ENCODE measurements at places on chromosomes 4 and X.

DNA sequence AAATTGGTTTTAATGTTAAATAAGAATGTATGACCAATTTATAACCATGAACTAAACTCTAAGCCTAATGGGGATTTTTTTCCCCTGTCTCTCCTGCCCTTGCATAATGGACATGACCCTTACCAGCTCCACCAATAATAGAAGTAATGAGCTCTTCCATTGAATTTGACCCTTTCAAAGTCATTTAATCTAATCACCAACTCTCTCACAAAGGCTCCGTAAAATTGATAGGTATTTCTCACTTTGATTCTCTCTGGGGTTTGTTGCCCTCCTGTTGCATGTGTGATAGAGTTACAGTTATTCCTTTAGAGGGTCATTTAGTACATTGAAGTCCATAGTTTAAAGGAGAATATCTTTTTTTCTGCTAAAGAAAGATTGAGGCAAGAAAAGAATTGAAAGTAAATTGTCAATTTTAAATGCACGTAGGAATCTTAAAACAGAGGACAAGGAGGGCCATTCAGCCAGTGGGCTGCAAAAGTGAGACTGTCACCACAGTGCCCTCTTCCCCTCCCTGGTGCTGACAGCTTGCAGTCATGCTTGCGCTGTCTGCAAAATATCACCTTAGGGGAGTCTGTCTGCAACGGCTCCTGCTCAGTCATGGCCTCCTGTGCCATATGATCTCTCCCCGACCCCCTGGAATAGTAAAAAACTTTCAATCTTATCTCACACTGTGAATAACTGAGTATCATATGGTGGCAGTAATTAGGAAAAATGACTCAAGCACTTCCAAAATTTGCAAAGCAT is 307.5 kb upstream of the GNPDA2 start:
- DNase-seq, result no peak

GRCh38 chrX:119943185-119943988 is at the start of gene NKAP:
NKAP (minus strand) TSS chrX:119943751; CDS start chrX:119943605, 146 bp downstream.
- DNase-seq, result peak; percentile 9

DNA sequence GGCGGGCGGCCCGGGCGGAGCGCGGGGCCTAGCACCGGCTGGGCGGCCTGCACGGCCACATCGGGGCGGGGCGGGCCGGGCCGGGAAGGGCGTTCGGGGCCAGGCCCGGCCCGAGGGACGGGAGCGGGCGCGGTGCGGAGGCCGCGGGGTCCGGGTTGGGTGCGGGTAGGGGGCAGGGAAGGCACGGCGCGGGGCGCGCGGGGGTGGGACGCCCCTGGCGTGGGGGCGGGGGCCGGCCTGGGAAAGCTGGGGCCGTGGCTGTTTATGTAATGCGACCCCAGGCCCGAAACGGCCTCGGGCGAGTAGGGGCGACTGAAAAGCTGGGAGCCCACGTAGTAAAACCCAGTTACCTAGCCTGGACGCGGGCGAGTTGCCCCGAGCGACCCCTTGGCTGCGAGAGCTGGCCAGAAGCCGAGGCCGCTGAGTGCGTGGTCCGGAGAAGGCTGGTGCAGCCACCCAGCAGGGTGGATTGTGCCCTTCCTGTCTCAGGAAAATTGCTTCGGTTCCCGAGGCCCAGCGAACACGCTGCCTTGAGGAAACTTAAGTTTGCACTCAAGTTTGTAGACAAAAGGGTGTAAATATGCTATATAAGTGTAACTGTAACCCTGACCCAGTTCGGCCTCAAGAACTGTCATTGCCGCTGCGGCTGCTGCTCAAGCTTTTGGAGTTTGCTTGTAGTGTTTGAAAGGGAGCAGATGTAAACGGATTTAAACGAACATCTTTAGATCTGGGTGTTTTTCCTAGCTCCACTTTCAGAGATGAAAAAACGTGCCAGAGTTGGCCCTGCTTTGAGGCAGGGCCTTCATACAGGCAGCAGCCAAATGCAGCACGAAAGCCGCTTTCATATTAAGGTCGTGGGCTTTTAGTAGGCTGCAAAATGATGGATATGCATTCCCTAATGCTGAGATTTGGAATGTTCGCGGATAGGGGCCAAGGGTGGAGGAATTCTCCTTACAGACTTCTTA is 674 bp downstream of the SEC24B start:
- DNase-seq, result no peak

DNA sequence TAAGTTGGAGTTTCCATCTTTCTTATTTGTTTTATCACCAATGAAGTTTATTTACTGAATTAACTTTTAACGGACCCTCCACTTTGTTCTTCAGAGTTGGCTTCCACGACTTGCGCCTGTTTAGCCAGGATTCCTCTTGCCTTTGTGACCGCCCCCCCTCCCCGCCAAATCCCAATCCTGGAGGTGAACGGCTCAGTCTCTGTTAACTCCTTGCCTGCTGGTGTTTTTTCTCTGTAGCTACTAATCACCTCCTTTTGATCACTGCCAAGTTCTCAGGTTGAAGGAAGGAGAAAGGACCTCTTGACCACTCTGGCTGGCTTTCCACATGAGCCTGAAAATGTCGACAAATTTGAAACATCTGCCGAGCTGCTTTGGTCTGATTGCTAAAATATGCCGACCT is 46.8 kb upstream of the BCOR start:
- no peak for DNase-seq

- DNase-seq, result no peak
These were observed 2.5 kb downstream of the GALNT7 start for GRCh38 chr4:173171098-173171497.

DNA sequence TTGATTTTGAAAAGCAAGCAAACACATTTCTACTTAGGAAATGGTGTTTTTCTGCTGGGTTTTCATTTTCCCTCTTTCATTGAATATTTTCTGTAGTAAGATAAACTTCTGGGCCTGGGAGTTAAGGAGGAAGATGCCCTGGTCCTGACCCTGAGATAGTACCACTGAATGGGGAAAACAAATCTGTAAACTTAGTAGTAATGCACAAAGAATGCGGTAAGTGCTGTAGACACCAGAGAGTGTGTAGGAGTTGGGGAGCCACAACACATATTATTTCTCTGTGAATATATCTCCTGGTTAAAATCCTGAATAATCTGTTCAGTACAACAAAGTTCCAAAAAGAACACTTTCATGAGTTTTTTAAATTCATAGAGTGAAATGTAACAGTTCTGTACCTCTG is 178.3 kb downstream of the MAPK10 start:
- DNase-seq, result no peak

- no peak for DNase-seq
These were observed 69.5 kb downstream of the PDE5A start for GRCh38 chr4:119559044-119559647.

GRCh38 chr4:163556177-163556576 is 61.7 kb downstream of the TMA16 start:
- DNase-seq, result no peak

DNA sequence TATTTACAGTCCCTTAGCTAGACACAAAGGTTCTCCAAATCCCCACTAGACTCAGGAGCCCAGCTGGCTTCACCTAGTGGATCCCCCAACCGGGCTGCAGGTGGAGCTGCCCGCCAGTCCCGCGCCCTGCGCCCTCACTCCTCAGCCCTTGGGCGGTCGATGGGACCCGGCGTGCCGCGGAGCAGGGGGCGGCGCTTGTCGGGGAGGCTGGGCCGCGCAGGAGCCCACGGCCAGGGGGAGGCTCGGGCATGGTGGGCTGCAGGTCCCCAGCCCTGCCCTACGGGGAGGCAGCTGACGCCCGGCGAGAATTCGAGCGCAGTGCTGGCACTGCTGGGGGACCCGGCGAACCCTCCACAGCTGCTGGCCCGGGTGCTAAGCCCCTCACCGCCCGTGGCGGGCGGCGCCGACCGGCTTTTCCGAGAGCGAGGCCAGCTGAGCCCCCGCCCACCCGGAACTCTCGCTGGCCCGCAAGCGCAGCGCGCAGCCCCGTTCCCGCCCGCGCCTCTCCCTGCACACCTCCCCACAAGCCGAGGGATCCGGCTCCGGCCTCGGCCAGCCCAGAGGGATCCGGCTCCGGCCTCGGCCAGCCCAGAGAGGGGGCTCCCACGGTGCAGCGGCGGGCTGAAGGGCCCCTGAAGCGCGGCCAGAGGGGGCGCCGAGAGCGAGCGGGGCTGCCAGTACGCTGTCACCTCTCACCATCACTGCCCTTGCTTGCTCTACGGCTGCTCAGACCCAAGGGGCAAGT is 39.4 kb downstream of the WFS1 start:
- no peak for DNase-seq

GRCh38 chr4:143701365-143701764 is 890 bp upstream of the FREM3 start:
- DNase-seq, result no peak

- DNase-seq, result no peak
These were observed 2341.6 kb downstream of the PCDH7 start for GRCh38 chr4:33061727-33062126.

DNA sequence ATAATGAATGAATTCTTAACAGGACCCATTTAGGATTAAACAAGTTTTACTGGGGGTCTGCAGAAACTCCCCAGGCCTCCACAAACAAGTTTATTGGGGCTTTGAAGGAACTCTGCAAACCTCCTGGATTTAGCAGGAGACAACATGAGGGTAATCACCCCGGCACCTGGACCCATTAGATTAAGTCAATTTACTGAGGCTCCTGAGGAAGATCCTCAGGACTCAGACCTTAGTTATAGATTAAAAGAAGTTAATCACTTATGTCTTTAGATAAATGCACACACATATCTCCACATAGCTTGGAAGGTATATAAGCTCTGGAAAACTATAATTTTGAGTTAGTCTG is 29.4 kb downstream of the XG start:
- DNase-seq, result no peak

GRCh38 chrX:47244676-47245075 is 11.9 kb downstream of the USP11 start:
- no peak for DNase-seq

DNA sequence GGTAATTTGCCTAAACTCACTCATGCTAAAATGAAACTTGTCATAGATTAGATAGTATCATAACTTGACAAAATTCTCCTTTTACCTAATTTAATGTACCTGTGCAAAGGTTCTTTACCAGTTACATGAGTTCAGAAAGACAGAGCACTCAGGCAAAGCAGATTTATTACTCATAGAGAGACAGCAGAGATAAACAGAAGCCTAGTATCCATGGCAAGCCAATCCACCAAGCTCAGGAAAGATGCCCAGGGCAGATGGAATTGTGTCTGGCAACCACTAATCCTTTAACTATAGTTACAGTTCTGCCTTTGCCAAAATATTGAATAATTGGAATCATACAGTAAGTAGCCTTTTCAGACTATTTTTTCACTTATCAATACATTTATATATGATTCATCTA is 826.2 kb downstream of the TECRL start:
- DNase-seq, result no peak

GRCh38 chr4:61877893-61878292 is 677.8 kb downstream of the ADGRL3 start:
- no peak for DNase-seq

DNA sequence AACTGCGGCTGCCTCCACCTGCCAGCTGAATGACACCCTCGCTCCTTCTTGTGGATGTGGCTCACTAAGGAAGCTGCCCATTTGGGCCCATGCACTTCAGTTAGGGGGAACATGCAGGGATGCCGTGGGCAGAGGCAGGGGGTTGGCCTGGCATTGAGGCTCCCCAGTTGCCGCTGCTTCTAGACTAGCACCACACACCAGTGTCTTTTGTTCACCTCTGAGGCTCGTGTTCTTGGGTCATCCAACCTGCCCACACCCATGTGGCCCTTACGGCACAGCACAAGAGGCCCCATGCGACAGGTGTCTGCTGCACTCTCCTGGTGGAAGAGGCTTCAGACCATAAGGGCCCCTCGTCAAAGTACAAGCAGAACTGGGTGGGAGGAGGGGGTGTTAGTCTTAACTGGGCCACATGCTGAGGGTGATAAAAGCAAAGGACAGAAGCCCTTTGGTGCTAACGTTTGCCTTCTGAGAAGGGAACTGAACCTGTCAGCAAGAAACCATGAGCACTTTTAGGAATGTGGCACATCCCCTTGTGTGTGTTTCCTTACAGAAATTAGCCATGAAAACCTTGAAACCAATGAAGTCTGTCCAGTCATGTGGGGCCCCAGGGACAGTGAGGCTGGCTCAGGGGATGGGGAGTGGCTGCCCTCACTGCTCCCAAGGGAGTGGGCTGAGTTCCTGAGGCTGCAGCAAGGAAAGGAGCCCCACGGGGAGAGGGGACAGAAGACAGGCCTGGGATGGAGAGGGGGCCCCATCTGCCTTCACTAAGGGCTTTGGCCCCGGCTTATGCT is 39.2 kb downstream of the MAP7D3 start:
- DNase-seq, result no peak

DNA sequence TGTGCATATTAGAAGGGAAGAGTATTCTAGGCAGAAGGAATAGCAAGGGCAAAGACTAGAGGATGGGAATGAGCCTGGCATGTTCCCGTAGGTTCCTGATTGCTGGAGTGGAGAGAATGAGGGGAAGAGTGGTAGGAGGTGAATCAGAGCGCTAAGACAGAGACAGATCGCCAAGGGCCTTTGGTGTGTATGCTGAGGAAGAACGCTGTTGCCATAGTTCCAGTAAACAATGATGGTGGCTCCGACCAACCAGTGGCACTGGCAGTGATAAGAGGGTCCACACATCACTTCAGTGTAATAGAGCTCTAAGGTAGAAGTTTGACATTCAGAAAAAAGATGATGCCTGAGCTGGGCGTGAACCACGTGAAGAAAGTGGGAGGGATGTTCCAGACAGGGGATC is 966 bp downstream of the TBC1D25 start:
- no peak for DNase-seq

DNA sequence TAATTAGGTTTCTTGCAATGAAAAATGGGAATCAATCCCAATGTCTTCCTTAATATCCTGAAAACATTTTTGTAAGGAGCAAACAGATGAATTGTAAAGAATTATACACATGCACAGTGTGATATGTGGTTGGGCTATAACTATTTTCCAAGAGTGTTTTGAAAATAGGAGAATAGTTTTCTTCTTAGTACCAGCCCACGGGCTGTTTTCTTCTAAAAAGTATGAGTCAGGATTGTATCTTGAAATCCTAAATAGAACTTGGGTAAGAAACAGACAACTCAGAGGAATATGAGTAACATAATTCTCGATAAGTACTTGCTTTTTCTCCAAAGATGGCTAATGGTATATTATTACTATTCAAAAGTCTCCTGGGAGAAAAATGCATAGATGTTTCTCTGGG is 136.7 kb downstream of the MAGEC2 start:
- DNase-seq, result no peak

GRCh38 chr4:109877400-109877799 is 29.5 kb downstream of the LRIT3 start:
- DNase-seq, result no peak

DNA sequence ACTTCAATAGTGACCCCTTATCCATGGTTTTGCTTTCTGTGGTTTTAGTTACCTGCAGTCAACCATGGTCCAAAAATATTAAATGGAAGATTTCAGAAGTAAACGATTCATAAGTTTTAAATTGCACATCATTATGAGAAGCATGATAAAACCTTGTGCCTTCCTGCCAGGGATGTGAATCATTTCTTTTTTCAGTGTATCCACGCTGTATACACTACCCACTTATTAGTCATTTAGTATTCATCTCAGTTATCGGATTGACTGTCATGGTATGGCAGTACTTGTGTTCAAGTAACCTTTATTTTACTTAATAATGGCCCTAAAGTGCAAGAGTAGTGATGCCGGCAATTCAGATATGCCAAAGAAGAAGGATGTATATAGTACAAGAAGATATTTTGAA is 37.7 kb upstream of the TASL start:
- no peak for DNase-seq

GRCh38 chr4:121696170-121696580 is 605 bp downstream of the ANXA5 start:
- DNase-seq, result peak; percentile 66

GRCh38 chr4:36363024-36363423 is 81.6 kb downstream of the DTHD1 start:
- no peak for DNase-seq

- no peak for DNase-seq
These were observed 6.2 kb downstream of the IL21 start for GRCh38 chr4:122614621-122615020.

All from thoracic aorta (tissue), 2 donors.